ENCODE measurements at places on chromosomes 1 and 21. TPM values are rescaled to one million over a fixed set of nuclear protein-coding genes. Genes with fewer than 3 reads are reported as not detected.

Gene CDCA8
- total RNA-seq = 4.2 TPM

Gene C1orf115
- total RNA-seq = 1.1 TPM

Gene LRRC71
- not detected for total RNA-seq

Gene CA6
- not detected for total RNA-seq

Gene PDC
- total RNA-seq = not detected

Gene UAP1
- total RNA-seq = 88.8 TPM

Gene OR10J1
- not detected for total RNA-seq

Gene NBPF10
- total RNA-seq = 3.3 TPM

Gene SUSD4
- total RNA-seq = 18.8 TPM

Gene CLDN17
- not detected for total RNA-seq

Gene CFHR2
- total RNA-seq = not detected

Gene ARHGAP29
- 17.6 TPM for total RNA-seq

Gene HCN3
- 3.4 TPM for total RNA-seq

Gene GBP7
- total RNA-seq = not detected

Gene KRTAP13-2
- not detected for total RNA-seq

Gene CRYAA
- not detected for total RNA-seq

Gene CLIC6
- 0.30 TPM for total RNA-seq

Gene PARP1
- 49.8 TPM for total RNA-seq

Gene SFN
- total RNA-seq = 14.5 TPM

Gene OR2W3
- total RNA-seq = 5.9 TPM

Gene SPRR1A
- total RNA-seq = not detected

Gene PBX1
- total RNA-seq = 37.2 TPM

Gene LCA5L
- total RNA-seq = 2.0 TPM

Gene FAM177B
- not detected for total RNA-seq

Gene OLIG2
- total RNA-seq = 2.5 TPM

Gene FNDC5
- 0.96 TPM for total RNA-seq

Gene HHIPL2
- 0.50 TPM for total RNA-seq

Gene HOOK1
- total RNA-seq = 1.7 TPM

Gene LHX8
- total RNA-seq = 0.52 TPM

Gene AKR7A3
- total RNA-seq = 0.20 TPM

Gene DLGAP3
- total RNA-seq = 1.6 TPM

Gene TSACC
- 1.2 TPM for total RNA-seq

Gene ELAPOR1
- 1.2 TPM for total RNA-seq

Gene RCC1
- total RNA-seq = 21.8 TPM

Gene TNFRSF1B
- not detected for total RNA-seq

Gene CNR2
- not detected for total RNA-seq

Gene DCDC2B
- not detected for total RNA-seq

Gene VSIG8
- not detected for total RNA-seq

Gene C1orf116
- 0.86 TPM for total RNA-seq

Gene NPR1
- total RNA-seq = 0.07 TPM

Gene MXRA8
- total RNA-seq = 139 TPM

Gene KIRREL1
- 231 TPM for total RNA-seq

Gene SYCP1
- not detected for total RNA-seq

Gene S100A16
- 54.4 TPM for total RNA-seq

Gene HIVEP3
- total RNA-seq = 9.4 TPM

Gene IL12RB2
- total RNA-seq = not detected

Gene LRRC8B
- 6.3 TPM for total RNA-seq

Gene CHRNB2
- 0.24 TPM for total RNA-seq

Gene ZNF593OS
- not detected for total RNA-seq
